ENCODE measurements at places on chromosomes 4 and X.

- DNase-seq, result no peak
Observed at GRCh38 chrX:13216139-13216538, 103.7 kb downstream of the ATXN3L start.

- no peak for DNase-seq
Observed at GRCh38 chr4:183139972-183140570, 41.0 kb downstream of the WWC2 start.

GRCh38 chr4:138992676-138993075 lies 22.9 kb upstream of the NOCT start:
- DNase-seq, result no peak

- DNase-seq, result no peak
Observed at GRCh38 chr4:143699331-143700045, 987 bp downstream of the FREM3 start.

DNA sequence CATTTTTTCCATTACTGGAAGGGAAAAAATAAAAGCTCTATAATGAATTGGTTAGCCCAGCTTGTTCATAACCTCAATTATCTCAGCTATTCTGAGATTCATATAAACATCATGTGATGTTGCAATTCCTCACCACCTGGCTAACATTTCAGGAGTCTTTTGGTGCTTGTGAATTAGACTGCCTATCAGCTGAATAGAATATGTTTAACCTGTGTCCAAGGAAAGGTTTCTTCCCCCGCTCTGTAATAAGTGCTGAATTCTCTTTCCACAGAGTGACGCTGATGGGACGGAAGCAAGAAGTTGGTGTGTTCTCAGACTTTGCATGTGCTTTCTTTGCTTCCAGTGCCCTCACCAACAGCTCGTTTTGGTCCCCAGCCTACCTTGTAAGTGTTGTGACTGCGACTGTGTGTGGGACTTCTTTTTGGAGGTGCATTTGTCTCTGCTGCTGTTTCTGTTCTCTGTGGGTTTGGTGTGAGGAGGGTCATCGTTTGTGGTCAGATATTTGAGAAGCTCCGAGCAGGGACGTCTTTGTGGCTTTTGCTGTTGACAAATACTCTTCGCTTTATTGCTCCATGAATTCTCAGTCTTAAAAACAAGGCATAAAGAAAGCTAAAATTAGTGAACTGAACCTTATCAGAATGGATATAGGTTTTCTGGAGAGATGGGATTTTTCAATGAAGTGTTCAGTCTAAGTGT lies 61.7 kb downstream of the PPARGC1A start:
- no peak for DNase-seq

- no peak for DNase-seq
Observed at GRCh38 chr4:89171176-89171805, 60.0 kb downstream of the TIGD2 start.

- DNase-seq, result no peak
Observed at GRCh38 chr4:787561-787981, 38.4 kb downstream of the CPLX1 start.

GRCh38 chr4:187118602-187119120 lies 395.0 kb upstream of the FAT1 start:
- no peak for DNase-seq

GRCh38 chrX:84907324-84907968 lies 96.2 kb upstream of the APOOL start:
- no peak for DNase-seq

DNA sequence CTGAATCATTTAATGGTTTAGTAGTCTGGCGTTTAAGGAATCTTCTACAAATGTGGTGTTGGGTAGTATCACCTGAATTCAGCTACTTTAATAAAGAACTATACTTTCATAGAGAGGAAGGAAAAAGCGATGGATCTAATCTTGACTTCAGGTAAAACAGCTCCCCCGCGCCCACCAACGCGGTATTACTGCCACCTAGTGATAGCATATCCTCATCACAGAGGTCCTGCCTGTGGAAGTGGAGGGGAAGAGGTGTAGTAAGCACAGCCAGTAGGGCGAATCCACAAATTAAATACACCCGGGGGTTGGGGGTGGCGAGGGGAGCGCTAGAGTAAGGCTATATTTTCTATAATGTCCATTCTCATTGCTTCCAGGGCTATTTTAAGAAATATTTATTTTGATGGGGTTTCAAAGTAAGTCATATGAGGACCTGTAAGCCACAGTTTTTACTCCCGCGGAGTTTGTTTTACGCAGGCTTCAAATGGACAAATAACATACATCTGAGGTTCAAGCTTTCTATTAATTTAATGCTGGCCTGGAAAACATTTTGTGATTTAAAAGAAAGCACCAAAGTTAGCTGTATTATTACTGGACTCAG lies 8.3 kb upstream of the DAPP1 start:
- DNase-seq, result peak; percentile 50

- no peak for DNase-seq
Observed at GRCh38 chr4:74114234-74114633, 15.2 kb upstream of the CXCL2 start.
